ENCODE measurements at places on chromosomes 4 and X. TPM values are rescaled to one million over a fixed set of nuclear protein-coding genes. Genes with fewer than 3 reads are reported as not detected.

DNA sequence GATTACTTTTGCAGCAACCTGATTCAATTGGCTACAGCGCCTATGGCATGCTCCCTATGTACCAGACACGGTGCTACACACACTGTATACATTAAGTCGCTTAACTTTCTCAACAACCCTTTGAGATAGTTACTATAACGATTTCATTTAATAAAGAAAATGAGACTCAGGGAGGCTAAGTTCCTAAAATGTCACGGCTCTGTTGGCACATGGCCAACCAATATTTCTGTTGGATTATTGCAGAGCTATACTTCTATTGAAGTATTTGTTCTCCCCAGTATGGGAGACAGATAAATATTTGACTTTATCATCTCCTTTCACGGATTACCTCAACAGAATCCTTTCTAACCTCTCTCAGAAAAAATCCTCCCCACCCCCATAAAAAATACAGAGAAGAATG is 25.3 kb downstream of the CLNK start:
- no peak for DNase-seq

GRCh38 chrX:370963-371745 is 15.6 kb downstream of the PPP2R3B start:
- no peak for DNase-seq

GRCh38 chr4:159422019-159422418 is 319.1 kb downstream of the RAPGEF2 start:
- no peak for DNase-seq

- DNase-seq: no peak
Observed at GRCh38 chr4:24174602-24175001, 284.8 kb upstream of the PPARGC1A start.

PABPC1L2B gene
- not detected for total RNA-seq

USP51 gene
- 1.8 TPM for total RNA-seq

NR3C2 gene
- total RNA-seq: 0.11 TPM

MAGED4B gene
- total RNA-seq: 16.1 TPM
